ENCODE measurements at places on chromosomes 3 and 15.
A peak's percentile ranks its signal among the peaks of the same experiment; 100 is the strongest.

- DNase-seq = no peak
These were observed 356.8 kb downstream of the FOXP1 start for GRCh38 chr3:71226565-71227269.

DNA sequence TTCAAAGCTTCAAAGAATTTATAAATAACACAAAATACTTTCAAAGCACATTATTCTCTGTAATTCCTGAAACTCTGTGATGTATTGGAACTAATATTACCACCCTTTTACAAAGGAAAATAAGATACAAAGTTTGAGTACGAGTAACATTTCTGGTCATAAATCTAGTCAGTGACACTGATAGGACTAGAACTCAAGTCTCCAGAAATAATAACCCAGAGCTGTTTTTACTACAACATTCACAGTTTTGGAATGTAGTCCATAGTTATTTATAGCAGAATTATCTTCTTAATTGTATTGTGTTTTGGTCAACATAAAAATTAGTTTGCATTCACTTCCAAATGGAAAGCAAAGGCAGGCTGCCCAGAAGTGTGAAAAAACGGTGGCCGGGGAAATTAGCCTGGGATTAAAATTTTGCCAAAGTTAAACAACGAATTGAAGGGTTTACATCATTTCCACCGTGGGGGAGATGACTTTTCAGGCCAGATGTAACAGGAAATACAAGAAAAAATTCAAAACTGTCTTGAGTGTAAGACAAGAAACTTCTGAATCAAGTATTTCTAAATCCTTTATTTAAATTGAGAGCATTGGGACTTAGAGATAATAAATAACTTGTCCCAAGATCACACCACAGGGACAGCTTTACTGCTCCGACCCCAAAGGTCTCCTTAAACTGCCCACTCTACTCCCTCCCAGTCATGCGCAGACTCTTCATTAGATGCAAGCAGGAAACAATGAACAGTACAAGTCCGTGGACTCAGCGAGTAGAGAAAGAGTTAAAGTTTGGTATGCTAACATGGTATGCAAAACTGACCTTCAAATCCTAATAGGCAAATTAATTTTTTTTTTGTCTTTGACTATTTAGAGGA lies 74.3 kb upstream of the VGLL4 start:
- DNase-seq = no peak

DNA sequence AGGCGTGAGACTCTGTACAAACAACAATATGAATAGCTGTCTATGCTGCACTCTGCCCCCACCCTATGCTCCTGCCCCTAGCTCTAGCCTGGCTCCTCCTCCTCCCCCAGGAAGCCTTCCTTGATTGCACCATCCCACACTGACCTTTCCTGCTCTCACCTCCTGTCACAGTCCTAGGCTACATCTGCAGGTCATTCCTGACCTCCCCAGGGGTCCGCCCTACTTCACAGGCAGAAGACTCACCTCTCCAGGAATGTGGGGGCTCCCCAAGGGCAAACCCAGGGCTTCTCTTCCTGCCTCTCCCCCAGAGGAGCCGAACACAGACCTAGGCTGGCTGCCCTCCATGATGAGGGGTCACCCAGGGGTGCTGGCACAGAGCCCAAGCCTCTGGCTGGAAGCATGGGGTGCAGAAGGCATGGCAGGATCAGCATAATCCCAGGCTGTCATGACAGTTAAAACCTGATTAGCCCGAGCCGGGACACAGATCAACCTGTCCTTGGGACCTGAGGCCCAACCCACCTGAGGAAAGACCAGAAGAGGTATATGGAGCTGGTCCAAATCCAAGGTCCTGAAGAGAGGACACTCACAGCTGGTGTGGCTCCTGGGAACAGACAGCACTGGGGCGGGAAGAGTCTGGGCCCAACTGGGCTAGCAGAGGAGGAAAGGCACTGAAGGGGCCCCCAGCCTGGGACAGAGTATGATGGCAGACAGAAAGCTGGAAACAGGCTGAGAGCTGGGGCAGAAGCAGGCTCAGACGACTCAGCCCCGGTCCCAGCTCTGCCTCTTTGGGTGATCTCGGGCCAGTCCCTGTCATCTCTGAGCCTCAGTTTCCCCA lies 5.9 kb downstream of the SEMA7A start:
- no peak for DNase-seq

GRCh38 chr3:87855616-87856015 lies 203.2 kb downstream of the CGGBP1 start:
- no peak for DNase-seq

GRCh38 chr3:23547905-23548650 lies 257.7 kb upstream of the UBE2E1 start:
- DNase-seq = no peak

- peak; percentile 61 for DNase-seq
These were observed 242.9 kb downstream of the FHIT start for GRCh38 chr3:61008153-61008997.

DNA sequence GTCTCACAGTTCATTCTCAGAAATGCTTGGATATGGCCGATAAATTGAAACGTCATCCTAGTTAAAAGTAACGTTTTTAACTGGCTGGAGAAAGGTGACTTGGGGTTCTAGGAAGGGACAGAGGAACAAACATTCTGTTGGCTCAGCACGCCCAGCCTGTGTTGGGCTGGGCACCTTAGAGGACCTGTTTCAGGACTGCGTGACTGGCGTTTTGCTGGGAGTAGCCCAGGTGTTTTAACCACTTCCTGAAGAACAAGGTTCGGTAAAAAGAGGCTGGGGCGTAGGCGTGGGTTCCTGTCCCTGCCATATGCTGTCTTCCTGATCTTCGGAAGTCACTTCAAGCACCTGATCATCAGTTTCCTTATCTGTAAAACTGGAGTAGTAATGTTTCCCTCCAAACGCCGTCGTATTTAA lies 1.1 kb upstream of the TLNRD1 start:
- peak; percentile 4 for DNase-seq

- DNase-seq = peak; percentile 15
These were observed 495.4 kb downstream of the FOXP1 start for GRCh38 chr3:71088019-71088708.

DNA sequence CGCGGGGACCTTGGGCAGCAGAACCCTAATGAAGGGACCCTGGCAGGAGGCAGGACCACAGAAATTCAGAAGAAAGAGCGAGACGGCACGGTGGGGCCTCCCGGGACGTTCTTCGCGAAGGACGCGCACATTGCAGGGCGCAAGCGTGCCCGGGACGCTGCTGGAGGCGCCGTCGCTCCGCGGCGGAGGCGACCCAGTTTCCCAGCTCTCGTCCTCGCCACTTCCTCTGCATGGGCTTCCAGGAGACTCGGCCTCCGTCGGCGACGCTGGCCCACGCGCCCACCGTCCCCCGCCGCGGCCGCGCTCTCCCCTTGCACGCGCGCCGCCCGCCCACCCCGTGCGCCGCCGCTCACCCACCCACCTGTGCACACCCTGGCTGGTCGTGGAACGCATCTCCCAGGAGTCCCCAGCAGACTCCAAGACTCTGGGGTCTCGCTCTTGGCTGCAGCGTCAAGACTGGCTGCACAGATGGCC lies 31.8 kb upstream of the SMAD3 start:
- DNase-seq = no peak

- no peak for DNase-seq
These were observed 196.7 kb downstream of the SSR3 start for GRCh38 chr3:156358232-156358631.

GRCh38 chr3:107487490-107487889 lies 35.3 kb upstream of the BBX start:
- DNase-seq = no peak

GRCh38 chr15:66899555-66900350 lies 165.6 kb upstream of the SMAD3 start:
- no peak for DNase-seq

DNA sequence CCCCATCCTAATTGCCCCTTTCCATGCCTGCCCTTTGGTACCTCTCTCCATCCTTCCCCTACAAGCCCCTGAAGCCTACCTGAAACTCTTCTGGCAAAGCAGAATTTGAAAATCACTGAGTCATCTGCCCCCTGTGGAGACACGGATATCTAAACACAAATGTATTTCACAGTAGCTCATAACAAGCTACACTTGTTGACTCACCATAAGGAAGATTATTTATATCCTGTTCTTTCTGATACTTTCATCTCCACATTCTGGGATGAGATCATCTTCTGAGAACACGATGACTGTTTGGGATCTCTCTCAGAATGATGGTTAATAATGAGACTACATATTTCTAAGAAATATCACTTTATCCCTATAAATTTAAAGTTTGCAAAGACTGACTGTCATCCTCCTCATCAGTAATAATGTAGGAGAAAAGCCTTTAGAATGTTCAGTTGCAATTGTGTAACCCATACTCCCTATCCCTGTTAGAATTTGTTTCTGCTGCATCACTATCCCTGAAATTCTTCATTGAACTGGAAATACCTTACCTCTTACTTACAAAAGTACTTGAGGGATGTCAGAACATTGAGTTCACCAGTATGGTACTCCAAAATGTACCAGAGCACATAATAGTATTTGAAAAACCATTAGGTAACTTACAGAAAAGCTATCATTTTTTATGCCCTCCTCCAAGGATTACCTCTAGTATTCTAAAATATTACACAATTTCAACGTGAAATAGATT lies 116.1 kb upstream of the IL12A start:
- peak; percentile 25 for DNase-seq

- no peak for DNase-seq
These were observed 51.2 kb downstream of the FGF12 start for GRCh38 chr3:192675958-192676649.

GRCh38 chr3:38139191-38139590 lies 730 bp downstream of the MYD88 start:
- no peak for DNase-seq

DNA sequence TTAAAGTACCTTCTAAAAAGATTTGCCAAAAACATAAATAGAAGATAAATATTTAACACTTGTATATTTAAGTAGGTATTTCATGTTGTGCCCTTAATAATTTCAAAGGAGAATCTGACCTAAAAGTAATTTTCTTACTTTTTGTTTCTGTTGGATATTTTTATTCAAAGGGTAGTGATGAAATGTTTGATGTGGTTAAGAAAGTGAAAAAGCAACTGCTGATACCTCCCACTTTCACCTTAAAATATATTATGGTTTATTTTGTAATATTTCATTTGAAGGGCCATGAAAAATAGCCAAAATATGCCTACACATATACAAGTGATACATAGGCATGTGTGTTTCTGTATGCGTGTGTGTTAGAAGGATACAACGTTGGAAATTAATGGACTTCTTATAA lies 5.8 kb upstream of the SLITRK3 start:
- DNase-seq = no peak

- no peak for DNase-seq
These were observed 884.8 kb downstream of the FHIT start for GRCh38 chr3:60366486-60366885.

GRCh38 chr3:117059067-117059955 lies 349.7 kb downstream of the TUSC7 start:
- DNase-seq = peak; percentile 69

DNA sequence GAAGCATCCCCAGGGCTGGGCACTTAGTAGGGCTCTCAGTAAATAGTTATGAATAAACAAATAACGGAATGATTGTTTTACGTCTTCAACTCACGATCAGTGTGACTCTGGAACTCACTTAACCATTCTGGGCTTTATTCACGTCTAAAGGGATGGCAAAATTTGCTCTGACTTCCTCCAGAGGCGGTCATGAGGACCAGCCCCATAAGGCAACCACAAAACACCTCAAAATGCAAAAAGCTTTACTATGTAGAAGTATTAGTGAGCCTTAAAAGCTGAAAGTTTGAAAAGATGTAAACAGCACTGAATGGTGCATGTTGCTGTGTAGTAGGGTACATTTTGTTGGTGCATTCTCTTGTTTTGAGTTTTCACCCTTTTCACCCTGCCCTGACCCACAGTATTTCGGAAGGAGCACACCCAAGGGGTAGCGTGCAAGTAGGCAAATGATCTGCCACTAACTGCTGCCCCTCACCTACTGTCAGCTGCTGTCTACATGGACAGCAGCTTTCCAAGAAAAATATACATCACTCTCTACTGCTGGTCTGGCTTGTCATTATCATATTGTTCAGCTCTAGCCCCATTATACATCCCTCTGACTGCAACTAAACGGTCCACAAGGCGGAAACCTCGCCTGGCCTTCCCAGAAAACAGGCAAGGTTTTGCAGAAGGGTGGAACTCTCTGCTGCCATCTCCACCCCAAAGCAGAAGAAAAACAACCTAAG lies 308.5 kb upstream of the PROK2 start:
- no peak for DNase-seq

DNA sequence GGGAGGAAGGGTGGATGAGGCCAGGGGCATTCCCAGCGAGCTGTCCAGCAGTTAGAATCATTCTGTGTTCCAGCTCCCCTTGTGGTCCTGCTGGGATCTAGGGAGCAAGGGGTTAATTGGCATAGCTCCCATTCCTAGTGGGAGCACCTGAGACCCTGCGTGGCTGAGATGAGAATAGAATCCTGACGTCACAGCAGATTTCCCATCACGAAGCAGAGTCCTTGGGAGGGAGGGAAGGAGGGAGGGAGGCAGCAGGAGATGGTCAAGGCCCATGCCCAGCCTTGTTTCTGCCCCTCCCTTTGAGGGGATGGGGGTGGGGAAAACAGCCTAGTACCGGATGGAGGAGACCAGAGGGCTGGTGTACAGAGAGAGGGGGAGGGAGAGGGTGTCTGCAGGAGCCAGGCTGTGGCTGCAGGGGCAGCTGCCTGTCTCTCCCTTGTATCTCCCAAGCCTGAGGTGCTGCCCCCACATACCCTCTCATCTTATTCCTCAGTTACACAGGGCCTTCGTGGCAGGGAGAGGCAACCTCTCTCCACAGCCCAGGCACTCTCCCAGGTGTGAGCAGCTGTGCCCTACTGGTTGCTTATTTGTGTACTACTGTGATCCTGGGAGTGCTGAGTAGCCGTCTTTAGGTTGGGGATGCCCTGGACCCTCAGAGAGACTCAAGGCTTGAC lies 5.4 kb downstream of the TYRO3 start:
- DNase-seq = peak; percentile 6

GRCh38 chr3:3586843-3587646 lies 212.2 kb upstream of the LRRN1 start:
- no peak for DNase-seq

- no peak for DNase-seq
These were observed 1073.5 kb downstream of the NAALADL2 start for GRCh38 chr3:175932586-175932985.

DNA sequence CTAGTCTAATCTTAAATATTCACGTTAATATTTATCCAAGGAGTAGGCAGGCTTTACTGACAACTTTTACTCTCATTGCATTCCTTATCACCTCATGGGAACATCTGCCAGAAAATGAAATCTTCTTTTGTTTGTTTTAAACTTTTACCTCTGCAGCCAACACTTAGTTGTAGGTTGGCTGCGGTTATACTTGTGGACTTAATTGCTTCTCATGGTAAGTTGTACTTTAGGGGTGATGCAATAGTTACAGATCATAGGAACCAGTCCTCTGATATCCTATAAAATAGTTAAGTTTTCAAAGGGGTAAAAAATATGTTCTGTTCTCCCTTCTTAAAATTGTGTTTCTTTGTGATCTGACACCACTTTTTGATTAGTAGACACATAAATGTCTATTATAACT lies 321.9 kb downstream of the ZPLD1 start:
- DNase-seq = no peak

Data from NCI-H146 (cell line).